ENCODE measurements at places on chromosomes 4 and X.

DNA sequence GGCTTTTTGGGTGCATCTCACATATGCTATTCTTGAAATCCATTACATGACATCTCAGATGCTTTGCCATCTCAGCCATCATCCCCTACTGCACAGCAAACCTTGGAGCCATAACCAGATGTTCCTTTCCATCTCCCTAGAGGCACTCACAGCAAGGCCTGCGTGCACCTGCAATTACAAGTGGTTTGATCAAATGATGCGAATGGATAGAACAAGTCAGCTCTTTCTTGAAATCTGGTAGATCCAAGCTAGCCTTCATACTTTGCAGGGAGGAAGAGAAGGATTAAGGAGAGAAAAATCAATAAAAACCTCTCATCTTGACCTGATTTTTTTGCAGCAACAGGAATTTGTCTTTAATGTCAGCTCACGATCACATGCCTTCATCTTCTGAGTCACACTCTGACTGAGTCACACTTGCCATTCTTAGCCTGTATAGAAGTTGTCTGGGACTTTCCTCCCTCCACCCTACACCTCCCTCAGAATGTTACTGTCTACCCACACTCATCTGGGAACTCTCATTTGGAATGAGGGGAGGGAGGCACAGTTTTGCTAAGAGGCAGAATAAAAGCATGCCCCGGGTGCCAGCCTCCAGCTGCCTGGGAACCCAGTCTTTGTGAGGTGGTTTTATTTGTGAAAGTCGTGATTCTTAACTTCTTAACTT, 11.9 kb upstream of the TRIML1 start:
- DNase-seq = peak; percentile 52

GRCh38 chr4:40046311-40046980, 10.2 kb upstream of the N4BP2 start:
- DNase-seq = peak; percentile 79

GRCh38 chr4:26406346-26406975, 83.8 kb downstream of the CCKAR start:
- peak; percentile 34 for DNase-seq

- no peak for DNase-seq
Observed at GRCh38 chr4:146095860-146096259, 79.7 kb upstream of the LSM6 start.

DNA sequence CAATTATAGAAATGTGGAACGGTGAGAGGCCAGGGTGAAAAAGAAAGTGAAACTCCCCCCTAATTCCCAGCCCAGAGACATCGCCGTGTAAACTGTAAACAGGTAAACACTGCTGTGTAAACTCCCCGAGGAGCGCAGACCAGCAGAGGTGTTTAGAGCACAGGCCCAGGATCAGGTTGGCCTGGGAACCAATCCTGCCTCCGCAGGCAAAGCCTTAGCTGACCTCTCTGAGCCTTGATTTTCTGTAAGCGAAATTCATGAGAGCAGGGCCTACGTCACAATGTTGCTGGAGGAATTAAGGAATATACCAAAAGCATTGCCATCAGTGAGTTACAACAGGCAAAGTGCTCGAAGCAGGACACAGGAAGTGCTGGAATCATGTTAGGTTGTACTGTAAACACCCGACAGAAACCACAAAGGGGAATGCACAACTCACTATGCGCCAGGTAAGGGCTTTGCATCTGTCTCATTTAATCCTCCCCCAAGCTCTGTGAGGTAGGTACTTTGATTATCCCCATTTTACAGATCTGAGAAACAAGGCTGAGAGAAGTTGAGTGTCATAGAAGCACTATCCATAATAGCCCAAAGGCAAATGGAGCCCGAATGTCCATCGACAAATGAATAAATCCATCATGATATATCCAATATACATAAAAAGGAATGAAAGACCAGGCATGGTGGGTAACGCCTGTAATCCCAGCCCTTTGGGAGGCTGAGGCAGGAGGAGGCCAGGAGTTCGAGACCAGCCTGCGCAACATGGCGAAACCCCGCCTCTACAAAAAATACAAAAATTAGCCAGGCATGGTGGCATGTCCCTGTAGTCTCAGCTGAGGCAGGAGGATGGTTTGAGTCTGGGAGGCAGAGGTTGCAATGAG, 30.7 kb upstream of the KIAA0232 start:
- peak; percentile 22 for DNase-seq

DNA sequence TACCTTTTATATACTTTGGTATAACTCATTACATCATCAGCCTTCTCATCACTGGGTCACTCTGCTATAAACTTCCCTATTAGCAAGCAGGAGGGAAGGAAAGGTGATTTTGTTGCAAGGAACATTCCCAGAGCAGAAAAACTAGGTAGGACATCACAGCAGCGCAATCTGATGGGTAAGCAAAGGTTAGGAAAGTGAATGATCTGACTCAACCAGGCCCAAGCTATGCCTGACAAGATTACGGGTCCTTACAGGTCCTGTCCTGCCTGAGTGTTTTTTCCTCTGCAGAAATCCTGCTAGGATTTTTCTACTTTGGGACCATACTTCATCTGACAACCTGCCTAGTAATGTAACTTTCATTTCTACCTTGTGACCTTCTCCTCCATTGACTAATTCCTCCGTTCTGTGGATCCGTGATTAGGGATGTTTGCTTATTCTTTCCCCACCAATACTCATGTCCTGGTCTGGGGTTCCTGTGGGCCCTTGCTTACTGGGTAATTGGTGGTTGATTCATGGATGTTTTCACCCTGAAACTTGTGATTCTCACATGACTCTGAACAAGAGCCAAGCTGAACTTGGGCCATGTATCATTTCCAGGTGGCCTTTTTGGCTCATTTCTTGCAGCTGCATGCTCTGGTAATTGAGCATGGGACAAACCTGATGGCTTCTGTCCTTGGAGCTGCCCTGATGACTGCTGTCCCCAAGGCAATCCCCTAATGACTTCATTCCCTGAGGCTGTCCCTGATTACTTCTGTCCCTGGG, 111.9 kb upstream of the KIT start:
- no peak for DNase-seq

- DNase-seq = no peak
Observed at GRCh38 chr4:169664615-169665014, 44.2 kb downstream of the CLCN3 start.

DNA sequence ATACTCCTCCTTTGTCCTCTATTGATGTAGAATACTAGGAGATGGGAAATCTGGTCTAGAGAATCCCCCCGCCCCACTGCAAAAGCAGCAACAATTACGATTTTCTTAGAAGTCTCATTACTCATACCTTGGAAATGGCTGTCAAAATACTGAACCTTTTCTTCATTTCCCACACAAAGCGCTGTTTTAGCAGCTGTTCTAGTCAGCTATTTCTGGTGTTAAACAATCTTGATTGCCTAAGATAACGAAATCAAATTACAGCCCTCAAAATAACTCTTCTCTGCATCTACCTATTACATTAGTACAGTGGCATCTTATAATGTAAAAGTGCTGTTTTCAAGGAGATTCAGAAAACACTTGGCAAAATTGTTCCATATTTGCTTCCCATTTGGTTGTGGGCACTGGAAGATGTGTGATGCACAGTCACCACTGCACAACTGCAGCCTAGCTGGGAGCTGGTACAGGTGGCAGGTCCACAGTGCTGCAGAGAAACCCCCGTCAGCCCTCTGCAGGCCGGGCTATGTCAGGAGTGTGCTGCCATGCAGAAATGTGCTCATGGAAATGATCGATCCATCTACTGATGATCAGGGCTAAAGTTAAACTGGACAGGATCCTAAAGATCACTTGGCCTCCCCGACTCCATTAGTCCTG, 50.4 kb downstream of the TBC1D9 start:
- DNase-seq = no peak

GRCh38 chr4:183343730-183344129, 21.5 kb upstream of the CLDN24 start:
- no peak for DNase-seq

- DNase-seq = no peak
Observed at GRCh38 chr4:173508386-173509035, 21.5 kb downstream of the HAND2 start.

GRCh38 chr4:149344436-149344835, 471.2 kb downstream of the IQCM start:
- DNase-seq = peak; percentile 51

GRCh38 chrX:108162265-108162664, 70.7 kb downstream of the ATG4A start:
- DNase-seq = no peak

GRCh38 chrX:45295259-45295986, 94.7 kb upstream of the DIPK2B start:
- DNase-seq = peak; percentile 83

Data from fibroblast of villous mesenchyme (primary cell).